ENCODE measurements at places on chromosomes 12 and 14.
A peak's percentile ranks its signal among the peaks of the same experiment; 100 is the strongest.

DNA sequence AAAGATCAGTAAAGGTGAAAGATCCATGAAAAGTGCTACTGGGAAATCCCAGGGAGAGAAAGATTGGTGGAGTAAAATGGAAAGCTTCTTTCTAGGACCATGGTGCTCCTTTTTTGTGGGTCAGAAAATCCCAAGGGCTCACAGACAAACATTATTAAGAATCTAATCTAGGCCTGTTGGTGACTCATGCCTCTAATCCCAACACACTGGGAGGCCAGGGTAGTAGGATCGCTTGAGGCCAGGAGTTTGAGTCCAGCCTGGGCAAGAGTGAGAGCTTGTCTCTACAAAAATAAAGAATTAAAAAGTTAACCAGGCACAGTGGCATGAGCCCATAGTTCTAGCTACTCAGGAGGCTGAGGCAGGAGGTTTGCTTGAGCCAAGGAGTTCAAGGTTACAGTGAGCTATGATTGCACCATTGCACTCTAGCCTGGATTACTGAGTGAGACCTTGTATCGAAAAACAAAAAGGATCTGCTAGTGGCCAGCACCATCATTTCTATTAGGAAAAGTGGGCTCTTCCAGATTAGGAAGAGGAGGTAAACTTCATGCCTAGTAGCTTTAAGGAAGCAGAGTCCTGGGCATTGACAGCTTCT lies 43.0 kb downstream of the TXNRD1 start:
- no peak for DNase-seq

- no peak for DNase-seq
Observed at GRCh38 chr14:54935958-54936357, 33.3 kb upstream of the GCH1 start.

DNA sequence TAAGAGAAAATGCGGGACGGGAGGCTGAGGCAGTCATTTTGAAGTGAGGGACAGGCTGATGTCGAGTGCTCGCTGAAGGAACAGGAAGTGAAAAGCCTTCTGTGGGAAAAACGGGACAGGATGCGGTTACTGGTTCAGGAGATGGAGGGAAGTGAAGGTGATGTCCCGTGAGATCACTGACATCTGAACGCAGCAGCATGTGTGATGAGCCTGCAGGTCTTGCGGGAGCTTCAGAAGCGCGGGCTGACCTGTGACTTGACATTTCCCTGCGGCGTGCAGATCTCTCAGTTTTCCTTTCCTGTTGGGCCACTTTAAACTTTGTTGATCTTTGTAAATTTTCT lies 77.8 kb downstream of the DDX51 start:
- DNase-seq = peak; percentile 22

GRCh38 chr12:68623984-68624383 lies 13.3 kb downstream of the RAP1B start:
- DNase-seq = no peak

GRCh38 chr14:53310412-53310811 lies 157.3 kb upstream of the DDHD1 start:
- DNase-seq = no peak

- DNase-seq = no peak
Observed at GRCh38 chr14:79961197-79961596, 250.1 kb downstream of the DIO2 start.

DNA sequence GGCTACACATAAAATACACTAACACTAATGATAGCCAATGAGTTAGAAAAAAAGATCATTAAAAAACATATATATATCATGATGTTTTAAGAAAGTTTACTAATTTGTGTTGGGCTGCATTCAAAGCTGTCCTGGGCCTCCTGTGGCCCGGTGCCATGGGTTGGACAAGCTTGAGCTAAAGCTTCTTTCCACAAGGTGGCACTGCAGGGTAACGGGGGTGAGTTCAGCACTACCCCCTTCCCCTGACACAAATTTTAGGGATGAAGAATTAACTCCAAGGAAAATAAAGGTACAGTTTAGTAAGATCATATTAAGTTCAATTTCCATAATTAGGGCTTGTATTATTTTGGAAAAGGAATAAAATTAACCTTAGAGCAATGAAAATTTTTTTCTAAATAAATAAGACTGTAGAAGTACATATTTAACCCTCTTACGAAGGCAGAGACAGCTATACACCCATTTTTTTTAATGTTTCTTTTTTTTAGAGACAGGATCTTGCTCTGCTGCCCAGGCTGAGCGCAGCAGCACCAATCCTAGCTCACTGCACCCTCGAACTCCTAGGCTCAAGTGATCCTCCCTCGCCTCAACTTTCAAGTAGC lies 38.9 kb downstream of the PPP1R13B start:
- peak; percentile 51 for DNase-seq

- DNase-seq = no peak
Observed at GRCh38 chr14:96049932-96050331, 10.8 kb downstream of the C14orf132 start.

DNA sequence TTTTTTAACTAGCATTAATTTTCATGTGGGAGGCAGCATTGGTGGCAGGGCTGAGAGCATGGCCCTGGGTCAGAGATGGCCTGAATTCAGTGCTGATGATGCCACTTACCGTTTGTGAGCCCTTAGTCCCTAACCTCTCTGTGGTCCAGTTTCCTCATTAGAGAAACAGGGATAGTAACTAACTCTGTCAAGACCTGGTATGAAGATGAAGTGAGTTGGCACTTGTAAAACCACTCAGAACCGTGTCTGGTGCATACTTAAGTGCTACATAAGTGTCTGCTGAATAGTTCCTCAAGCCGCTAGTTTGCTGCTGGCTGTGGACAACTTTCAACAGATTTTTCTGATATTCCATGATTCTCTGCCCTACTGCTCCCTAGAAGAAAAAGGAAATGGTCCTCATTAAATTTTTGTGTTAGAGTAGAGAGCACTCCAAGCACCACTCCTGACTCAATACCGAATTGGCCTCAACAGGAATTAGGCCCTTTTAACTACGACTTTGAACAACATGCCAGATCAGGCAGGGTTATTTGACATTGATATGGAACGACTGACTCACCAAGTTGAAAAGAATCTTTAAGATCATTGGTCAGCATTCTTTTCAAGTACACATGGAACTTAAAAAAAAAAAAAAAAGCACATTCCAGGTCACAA lies 250.2 kb downstream of the ANO2 start:
- no peak for DNase-seq

- peak; percentile 29 for DNase-seq
Observed at GRCh38 chr14:102046337-102047278, 40.2 kb downstream of the HSP90AA1 start.

DNA sequence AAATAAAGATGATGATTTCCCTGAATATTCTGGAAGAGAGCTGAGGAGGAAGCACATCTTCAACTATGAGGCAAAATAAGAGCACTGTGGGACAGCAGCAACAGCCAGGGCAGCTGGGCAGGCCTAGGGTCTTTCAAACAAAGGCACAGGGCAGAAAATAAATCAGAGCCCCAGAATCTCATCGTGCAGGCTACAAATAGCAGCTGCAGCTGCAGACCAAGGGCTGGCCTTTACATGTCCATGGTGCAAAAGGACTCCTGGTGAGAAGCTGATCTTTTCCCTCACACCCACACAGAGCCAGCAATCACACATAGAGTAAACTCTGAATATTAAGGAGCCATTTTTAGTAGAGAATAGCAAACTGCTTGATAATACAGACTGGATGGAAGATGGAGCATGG lies 13.6 kb upstream of the MYBPC1 start:
- DNase-seq = no peak

DNA sequence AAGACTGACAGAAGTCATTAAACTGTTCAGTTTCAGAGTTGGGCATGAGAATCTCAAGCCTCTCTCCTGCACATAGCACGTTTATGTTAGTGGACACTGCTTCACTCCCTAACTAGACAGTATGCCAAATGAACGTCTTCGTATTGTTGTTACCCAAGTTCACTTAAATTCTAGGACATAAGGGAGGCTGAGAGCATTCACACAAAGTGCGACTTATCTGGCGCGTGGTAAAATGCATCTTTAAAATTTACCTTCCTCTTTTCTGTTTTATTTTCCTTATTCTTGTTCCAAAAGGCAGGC lies 166.3 kb downstream of the AKAP6 start:
- DNase-seq = no peak

DNA sequence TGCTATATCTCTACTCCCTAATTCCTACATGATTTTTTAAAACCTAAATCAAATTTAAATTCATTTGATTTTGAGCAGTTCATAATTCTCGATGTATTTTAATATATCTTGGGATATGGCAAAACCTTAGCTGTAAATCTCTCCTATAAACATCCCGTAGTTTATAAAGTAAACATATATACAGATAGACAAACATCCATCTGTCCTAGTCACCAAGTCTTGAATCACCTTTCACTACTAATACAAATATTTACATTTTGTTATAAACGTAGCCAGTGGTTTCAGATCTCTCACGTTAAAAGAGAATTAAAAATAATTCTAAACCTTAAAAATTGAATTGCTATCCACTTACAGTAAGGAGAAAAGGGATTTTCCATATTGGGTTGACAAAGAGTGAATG lies 107.0 kb downstream of the TSHR start:
- no peak for DNase-seq

GRCh38 chr14:68527329-68527851 lies 265.5 kb downstream of the ZFP36L1 start:
- no peak for DNase-seq

DNA sequence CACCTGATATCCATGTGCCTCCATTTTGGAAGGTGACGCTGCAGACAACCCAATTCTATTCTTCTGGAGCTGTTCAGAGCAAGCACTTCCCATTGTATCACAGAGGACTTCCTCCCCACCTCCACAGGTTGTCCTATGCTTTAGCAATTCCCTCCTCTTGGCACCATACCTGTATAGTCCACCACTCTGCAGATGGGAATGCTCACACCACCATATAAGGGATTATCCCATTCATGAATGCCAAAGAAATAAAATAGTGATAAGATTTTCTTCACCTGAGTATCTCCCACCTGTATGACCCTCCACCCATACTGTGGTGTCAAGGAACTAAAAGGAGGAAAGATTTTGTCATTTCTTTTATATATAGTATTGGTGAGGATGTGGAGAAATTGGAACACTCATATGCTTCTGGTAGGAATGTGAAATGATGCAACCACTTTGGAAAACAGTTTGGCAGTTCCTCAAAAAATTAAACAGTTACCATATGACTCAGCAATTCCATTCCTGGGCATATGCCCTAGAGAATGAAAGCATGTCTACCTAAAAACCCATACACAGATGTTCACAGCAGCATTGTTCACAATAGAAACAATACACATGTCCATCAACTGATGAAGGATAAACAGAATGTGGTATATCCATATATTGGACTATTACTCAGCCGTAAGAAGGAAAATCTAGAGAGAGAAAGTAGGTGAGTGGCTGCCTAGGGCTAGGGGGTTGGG lies 75.2 kb downstream of the FIGNL2 start:
- DNase-seq = no peak

GRCh38 chr14:79036441-79036840 lies 866.3 kb downstream of the NRXN3 start:
- no peak for DNase-seq

DNA sequence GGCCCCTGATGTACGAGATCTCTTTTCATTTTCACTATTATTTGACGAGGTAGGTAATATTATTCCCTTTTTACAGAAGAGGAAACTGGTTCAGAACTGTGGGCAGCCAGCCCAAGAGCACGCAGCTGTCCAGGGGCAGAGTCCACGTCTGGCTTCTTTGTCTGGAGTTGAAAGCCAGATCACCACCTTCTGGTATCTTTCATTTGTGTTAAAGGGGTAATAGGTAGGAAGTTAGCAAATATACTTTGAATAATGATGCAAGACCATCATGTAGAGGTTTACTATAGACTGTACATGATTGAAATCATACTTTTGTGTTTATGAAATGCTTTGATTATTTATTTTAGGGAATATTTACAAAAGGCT lies 144.1 kb upstream of the AMIGO2 start:
- no peak for DNase-seq

GRCh38 chr14:30375296-30375892 lies 183.6 kb upstream of the G2E3 start:
- DNase-seq = peak; percentile 22
